ENCODE measurements at places on chromosomes 7 and 10.

DNA sequence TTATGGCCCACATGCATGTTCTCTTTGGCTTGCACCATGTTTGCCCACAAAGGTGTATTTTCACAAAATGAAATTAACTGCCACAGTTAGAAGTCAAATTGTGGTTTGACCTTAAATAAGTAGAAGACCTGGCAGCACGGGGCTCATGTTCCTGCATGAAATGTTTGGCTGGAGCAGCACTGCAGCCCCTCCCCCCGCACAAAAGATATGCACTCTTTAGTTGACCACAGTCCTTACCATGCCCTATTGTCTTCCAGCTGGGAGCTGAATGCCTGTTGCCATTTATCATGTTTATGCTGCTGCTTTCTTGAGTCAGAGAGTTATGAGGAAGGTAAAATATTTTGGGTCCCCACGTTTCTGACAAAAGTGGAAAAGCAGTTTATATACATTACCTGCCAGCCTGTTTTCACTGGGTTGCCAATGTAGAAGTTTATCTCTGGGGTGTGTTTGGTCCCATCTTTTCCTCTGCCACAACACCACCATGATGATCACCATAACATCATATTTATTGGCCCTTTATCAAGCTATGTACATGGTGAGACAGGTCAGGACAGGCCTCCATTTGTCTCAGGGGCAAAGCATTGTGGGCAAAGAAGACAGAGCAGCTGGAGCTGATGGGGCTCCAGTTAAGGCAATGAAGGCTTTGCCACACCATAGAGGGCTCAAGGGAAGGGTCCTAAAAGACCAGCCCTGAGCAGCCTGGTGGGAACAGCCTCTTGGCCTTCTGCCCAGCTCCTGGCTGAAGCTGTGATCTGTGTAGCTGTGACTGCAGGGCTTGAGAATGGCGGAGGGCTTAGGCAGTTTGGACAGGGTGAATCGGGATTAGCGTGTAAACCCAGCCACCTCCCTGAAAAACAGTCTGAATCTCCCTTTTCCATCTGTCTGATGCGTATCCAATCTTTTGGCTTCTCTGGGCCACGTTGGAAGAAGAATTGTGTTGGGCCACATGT, 5.4 kb downstream of the PRF1 start:
- no peak for DNase-seq

DNA sequence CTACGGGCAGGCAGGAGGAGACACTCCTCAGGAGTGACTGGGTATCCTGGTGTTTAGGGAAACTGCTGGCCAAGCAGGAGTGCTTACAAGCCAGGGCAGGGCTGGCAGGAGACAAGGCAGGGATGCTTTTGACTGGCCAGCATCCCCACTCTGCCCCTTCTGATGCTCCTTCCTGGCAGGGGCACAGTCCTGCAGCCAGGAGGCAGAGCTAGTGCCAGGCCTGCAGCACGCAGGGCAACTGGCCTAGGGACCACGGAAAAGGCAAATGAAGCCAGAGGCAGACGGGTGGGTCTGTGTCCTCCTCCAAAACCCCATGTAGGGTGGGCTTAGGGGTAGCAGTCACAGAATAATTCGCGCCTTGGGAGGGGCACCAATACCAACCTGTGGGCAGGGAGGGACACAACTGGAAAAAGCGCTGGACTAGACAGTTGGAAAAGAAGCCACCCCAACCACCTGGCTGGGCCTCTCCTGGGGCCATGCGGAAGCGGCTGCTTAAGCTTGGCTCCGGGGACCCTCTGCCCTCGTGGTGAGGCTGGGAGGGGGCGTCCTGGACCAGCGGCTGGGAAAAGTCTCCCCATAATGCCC, 4.8 kb downstream of the IMPDH1 start:
- no peak for DNase-seq

DNA sequence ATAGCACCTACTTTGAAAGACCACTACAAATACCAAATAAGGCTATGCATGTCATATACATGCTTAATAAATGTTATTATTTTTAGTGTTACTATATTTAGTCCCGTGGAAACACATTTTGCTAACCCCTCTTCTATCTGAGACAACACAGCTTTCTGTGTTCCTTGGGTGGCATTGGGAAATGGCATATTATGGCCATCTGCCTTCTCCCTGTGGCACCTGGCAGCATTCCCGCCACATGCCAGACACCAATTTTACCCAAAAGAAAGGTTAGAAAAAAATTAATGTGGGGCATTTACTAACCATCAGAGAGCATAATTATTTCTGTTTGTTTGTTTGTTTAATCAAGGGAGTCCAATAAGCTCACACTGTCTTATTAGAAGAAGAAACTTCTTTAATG, 168.6 kb upstream of the ETV1 start:
- DNase-seq = no peak

DNA sequence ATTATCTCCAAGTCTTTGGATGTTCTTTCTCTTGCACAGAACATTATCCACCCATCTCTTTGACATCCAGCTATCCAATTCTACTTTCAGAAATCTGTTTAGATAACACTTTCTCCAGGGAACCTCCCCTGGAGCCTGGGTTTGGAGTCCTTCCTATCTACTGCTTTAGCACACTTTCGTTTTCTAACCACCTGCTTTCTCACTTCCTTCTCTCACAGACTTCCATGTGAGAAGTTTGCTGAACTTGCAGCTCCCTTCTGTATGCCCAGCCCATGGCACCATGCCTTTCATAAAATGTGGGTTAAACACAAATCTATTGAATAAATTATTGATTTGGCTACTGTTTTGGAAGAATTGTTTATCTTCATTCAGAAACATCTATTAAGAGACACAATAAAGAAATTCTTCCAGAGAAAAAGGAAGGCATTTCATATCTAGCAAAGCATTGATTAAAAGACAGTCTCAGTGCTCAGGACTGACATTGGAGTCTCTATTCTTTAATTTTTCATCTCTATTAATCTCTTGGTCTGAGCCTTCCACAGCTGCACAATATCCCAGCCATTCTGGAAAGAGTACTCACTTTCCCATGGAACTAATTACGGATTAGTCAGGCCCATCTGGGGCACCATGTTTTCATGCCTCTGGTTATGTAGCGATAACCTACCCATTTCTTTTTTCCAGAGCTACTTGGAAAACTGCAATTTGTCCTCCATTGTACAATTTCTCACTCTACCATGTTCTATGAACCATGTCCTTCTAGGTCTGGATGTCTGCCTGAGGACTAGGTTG, 1077.3 kb downstream of the SORCS3 start:
- DNase-seq = no peak

All from activated naive CD4-positive, alpha-beta T cell (primary cell).